ENCODE measurements at places on chromosomes 16 and 17. TPM values are rescaled to one million over a fixed set of nuclear protein-coding genes. Genes with fewer than 3 reads are reported as not detected.

SCIMP gene
- not detected for total RNA-seq

ZDHHC1 gene
- 5.3 TPM for total RNA-seq

NOS2 gene
- total RNA-seq: not detected

PROCA1 gene
- under 0.01 TPM for total RNA-seq

CDR2 gene
- 26.7 TPM for total RNA-seq

ZNF668 gene
- total RNA-seq: 7.2 TPM

C16orf46 gene
- 0.34 TPM for total RNA-seq

Measured in nasal cavity respiratory epithelium epithelial cell of viscerocranial mucosa (primary cell).